ENCODE measurements at places on chromosomes 5 and 9.
A peak's percentile ranks its signal among the peaks of the same experiment; 100 is the strongest.

DNA sequence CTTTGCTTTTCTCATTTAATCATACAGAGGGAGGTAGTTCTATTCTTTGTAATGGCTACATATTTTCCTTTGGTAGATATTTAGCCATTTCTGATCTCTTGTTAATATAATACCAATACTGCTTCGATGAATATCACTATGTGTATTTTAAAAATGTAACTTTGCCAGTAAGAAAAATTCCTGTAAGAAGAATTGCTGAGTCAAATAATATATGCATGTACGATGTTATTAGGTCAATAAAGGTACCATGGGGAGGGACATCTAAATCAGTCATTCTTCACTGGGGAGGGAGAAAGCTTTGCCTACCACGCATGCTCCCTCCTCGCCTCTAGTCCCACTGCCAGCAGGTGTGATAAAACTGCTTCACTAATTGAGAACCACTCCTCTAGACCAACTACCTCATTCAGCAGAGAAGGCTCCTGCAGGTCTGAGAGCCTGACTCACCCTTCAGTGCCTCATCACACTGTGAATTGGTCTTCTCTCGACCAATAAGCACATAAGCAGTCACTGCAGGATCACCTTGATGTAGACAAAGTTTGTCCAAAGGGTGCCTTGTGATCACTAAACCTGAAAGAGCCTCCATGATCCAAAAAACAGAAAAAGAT is 56.1 kb upstream of the TBCA start:
- DNase-seq, result no peak

DNA sequence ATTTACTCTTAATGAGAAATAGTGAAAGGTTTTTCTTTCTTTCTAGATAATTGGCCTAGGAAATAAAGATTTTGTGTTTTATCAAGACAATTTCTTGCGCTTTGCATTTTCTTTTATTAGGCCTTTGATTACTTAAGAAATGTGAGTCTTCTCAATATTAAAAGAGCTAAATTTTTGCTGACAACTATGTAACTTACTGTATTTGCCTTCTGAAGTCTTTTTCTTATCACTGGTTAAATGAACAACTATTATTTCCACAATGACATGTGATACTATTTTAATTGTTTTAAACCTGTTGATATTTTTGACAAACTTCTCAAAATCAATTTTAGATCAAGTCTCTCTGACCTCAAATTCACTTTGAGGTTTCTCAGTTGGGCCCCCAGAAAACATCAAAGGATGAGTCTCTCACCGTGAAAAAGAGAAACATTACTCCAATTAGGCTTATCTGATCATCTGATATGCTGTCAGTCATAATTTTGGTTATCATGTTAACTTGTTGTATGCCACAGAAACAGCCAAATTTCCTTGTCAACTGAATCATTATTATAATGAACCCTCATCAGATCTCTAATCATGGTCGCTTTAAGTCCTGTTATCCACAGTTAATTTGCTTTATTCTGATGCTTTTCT is 48.8 kb downstream of the RAPGEF1 start:
- DNase-seq, result no peak

DNA sequence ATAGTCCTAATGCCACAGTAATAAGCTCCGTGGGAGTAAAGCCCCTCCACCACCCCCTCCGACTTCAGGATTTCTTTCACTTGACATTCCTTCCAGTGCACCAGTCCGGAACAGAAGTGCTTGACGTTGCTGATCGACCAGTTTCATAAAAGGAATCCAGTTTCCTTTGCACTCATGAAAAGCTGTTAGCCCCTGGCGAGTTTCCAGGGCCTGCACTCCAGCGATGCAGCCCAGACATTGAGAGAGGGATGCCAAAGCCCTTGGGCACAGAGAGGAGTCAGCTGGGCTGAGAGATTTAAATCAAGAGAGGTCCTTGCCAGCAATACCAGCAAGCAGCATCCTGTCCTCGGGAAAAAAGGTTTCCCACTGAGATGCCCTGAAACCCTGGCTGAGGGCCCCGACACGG is 170.1 kb downstream of the GABBR2 start:
- DNase-seq, result peak; percentile 61

DNA sequence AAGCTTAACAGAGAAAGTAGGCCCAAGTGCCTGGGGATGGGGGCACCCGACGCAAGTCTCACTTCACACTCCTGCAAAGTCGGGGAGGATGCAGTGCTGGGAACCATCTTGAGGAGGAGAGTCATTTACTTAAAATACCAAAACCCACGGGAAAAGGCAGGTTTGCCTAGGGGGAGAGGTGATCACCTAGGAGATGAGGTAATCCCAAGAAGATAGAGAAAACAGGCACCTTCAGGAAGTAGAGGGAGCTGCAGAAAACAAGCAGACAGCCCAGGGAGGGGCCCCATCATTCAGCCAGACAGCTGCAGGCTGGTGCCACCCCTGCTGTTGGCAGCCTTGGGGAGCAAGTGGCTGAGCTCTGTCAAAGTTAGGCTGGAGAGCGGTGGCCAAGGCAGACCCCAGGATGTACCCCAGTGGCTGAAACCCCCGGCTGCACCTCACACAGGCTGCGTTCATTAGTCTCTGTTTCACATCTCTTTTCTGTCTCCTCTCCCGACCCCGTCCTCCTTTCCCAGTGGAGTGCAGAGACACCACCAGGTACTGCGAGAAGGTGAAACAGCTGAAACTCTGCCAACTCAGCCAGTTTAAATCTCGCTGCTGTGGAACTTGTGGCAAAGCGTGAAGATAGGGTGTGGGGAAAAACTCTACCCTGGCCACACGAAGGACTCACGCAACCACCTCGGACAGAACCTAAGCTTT is 124.9 kb downstream of the SAXO1 start:
- no peak for DNase-seq

DNA sequence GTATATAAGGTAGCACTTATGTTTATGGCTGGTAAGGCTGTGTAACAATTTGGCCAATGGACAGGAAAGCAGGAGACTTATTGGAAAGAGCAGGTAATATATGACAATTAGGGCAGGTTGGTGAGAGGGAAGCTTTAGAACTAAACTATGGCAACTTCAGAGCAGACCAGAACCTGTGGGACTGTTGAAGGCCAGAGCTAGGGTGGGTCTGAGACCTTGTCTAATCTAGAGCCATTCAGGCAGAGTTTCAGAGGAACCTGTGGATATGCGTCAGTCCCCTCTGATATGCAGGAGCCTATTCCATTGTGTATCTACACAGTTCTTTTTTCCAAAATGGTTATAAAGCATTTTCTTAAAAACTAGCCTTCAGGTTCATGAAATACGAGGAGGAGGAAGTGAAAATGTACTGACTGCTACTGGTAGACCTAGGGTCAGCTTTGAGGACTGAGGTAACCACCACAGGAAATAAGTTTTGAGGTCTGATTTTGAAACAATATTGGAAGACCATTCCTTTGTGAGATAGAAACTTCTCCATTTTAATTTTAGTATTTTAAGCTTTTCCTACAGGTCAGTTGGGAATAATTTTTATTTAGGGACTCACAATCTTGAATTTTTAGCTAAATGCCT is 37.6 kb downstream of the ELL2 start:
- no peak for DNase-seq

GRCh38 chr9:133673258-133673655 is 37.1 kb downstream of the DBH start:
- DNase-seq, result no peak

DNA sequence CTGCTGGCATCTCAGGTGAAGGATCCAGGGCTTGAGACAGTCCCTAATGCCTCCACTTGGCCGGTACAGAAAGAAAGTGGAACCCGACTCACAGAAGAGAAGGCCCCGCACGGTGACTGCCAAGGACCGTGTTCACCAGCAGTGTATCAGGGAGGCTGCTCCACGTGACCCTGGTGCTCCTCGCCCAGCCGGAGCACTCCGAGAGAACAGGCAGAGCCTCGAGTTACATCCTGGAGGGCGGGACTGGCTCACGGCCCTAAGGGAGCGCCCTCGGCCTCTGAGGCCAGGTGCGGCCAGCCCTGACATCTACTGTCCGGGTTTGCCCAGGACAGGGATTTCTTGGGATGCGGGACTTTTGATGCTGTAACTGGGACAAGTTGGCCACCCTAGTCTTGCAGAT is 104.0 kb upstream of the SARDH start:
- DNase-seq, result no peak

DNA sequence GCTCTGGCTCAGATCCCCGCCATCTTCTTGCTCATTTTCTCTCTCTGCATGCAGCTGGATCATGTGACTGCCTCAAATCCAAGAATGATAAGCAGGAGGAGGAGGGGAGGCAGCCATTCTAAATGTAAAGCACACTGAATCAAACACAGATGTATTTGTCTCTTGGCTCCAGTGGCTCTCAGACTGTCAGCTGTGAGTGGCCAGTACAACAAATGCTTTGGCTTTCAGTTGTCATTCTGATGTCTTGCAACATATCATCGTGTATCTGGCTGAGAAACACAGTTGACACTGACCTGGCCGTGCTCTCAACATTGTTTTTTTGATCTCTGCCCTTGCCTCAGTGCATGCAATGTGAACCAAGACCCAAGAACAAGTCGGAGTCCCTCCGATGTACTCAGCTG is 233.1 kb downstream of the ADAMTSL1 start:
- DNase-seq, result peak; percentile 15

DNA sequence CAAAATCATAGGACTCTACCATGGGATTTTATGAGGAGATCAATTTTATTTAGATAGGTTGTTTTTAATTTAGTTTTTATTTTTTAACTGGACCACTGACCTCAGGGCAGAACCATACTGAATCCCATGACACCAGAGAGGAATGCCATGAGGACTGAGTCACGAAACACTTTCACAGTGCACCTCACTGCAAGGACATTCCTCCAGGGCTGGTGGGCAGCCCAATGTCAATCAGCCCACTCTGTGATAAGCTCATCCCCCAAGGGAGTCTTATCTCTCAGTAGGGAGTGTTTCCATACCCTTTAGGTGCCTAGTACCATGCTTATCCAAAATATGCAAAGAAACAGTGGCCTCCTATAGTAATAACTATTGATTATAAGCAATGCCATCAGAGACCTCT is 224.5 kb upstream of the CDH6 start:
- no peak for DNase-seq

DNA sequence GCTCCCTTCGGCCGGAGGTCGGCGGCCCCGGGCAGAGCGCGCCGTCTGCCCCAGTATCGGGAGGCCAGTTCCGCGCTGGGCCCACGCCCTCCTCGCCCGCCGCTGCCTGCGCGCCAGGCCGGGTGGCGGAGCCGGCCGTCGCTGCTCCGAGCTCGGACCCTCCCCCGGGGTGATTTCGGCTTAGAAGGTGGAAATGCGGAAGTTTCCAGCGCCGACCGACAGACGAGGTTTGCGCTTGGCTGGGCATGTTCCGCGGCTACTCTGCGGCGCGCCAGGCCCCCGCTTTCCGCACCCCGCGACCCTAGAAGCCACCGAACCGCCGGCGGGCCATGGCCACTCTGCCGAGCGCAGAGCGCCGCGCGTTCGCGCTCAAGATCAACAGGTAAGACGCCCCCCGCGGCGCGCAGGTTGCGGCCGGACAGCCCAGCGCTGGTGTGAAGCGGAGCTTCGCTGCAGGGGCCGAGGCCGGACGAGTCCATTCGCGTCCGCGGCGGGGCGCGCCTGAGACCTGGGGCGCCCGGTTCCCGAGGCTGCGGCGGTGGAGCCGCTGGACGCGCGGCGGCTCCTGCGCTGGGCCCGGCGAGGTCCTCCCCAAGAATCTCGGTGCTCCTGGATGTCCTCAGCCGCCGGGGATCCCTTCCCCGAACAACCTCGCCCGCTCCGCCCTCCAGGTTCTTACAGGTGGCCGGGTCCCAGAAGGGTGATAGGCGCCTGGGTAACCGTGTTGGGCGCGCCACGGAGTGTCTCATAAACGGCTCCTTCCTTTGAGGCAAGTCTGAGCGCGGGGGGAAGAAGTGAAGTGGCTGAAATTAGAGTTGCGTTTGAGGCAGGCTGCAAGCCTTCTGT is at the start of gene DOCK8:
Gene DOCK8 (plus strand): TSS at position 218 of the 846 bp plus-strand sequence. CDS start 112 bp downstream, at position 330.
- peak; percentile 4 for DNase-seq

- DNase-seq, result no peak
These were observed 11.1 kb downstream of the TGFBR1 start for GRCh38 chr9:99116003-99116411.

DNA sequence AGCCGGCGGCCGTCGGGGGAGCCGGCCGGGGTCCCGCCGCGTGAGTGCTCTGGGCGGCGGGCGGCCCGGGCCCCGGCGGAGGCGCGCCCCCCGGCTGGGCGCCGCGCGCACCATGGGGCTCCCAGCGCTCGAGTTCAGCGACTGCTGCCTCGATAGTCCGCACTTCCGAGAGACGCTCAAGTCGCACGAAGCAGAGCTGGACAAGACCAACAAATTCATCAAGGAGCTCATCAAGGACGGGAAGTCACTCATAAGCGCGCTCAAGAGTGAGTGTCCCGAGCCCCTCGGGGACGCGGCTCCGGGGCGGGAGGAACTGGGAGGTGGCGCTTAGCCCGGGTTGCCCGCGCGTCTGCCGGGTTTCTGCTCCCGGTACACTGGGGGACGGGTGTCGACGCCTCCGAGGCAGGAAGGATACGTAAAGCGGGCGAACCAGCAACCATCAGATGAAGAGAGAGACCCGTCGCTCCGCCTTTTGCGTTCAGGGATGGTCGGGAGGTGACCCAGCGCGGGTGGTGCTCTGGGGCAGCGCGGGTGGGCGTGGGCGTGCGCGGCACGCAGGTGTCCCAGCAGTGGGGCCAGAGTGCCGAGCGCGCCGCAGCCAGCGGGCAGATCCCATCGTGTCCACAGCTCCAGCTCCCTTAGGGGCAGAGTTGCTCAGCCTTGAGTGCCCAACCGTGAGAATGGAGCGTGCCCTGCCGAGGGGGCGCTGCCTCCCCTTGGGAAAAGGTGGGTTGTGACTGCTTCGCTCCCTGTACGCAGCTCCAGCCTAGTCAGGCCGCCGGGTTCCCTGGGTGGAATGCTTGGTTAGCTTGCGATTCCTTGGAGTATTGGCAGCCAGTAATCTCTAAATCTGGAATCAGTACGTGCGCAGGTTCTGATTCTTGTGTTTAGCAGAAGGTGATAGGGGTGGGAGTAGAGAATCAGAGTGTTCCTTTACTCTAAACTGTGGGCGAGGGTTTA is 753 bp downstream of the ARHGAP26 start:
- DNase-seq, result peak; percentile 56

GRCh38 chr5:172815631-172816030 is 18.4 kb upstream of the ERGIC1 start:
- no peak for DNase-seq

GRCh38 chr5:39599721-39600431 is 175.1 kb upstream of the DAB2 start:
- DNase-seq, result peak; percentile 50

GRCh38 chr5:158780656-158781237 is 319.0 kb downstream of the EBF1 start:
- no peak for DNase-seq

DNA sequence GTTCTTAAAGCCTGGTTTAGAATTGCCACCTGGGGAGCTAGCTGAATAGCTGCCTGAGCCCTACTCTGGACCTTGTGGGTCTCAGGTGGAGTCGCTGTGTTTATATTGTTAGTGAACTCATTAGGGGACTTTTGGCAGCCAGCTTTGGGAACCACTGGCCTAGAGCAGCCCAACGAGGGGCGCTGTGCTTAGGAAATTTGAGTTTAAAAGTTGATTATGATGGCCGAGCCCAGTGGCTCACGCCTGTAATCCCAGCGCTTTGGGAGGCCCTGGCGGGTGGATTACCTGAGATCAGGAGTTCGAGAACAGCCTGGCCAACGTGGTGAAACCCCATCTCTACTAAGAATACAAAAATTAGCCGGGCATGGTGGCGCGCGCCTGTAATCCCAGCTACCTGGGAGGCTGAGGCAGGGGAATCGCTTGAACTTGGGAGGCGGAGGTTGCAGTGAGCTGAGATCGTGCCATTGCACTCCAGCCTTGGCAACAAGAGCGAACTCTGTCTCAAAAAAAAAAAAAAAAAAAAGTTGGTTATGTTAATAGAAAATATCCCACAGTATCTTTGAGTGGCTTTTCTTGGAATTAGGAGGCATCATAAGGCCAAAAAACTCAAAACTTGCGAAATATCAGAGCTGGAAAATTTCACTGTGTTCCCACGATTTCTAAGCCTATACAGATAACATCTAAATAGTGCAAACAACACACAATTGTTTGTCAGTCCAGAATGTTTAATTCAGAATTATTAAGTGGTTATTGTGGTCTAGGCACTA is 809 bp downstream of the MCCC2 start:
- DNase-seq, result no peak
